ENCODE measurements at places on chromosomes 11 and 22.

DNA sequence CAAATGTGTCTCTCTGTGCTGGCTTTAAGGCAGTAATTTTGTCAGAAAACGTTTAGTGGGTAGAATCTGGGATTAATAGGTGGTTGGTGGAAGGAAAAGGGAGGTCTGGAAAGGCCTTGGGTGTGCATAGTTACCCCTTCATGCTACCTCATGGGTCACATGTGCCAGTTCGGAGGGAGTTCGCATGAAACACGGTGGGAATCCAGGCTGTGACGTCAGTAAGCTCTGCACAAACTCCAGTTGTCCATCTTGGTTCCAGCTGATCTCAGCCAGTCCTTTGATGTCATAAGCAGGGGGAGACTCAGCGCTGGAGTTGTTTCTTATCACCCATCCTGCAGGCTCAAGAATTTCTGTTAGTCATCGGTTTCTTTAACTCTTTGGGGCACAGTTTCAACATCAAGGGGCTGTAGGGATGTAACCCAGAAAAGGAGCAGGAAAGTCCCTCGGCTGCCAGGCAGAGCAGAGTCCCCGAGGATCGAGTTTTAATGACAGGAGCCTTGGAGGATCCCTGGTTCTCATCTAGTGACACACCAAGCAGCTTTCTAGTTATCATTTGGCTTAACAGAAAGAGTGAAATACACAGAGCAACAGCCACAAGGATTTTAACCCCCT, 28.9 kb downstream of the MOV10L1 start:
- DNase-seq: peak; percentile 98

- DNase-seq: no peak
Measured at GRCh38 chr11:21567645-21568290, 625.1 kb upstream of the ANO5 start.

DNA sequence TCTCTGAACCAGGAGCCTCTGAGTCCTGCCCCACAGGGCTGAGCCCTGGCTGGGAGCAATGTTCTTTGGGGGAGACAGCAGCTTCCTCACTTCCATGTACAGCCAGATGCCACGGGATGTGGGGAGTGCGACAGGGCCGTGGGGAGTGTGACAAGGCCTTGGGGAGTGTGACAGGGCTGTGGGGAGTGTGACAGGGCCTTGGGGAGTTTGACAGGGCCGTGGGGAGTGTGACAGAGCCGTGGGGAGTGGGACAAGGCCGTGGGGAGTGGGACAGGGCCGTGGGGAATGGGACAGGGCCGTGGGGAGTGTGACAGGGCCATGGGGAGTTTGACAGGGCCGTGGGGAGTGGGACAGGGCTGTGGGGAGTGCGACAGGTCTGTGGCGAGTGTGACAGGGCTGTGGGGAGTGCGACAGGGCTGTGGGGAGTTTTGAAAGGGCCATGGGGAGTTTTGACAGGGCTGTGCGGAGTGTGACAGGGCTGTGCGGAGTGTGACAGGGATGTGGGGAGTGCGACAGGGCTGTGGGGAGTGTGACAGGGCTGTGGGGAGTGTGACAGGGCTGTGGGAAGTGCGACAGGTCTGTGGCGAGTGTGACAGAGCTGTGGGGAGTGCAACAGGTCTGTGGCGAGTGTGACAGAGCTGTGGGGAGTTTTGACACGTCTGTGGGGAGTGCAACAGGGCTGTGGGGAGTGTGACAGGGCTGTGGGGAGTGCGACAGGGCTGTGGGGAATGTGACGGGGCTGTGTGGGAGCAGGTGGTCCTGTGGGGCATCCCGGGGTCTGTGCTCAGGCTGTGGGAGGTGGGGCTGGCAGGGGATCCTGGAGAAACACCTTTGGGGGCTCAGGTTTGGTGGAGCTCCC, 6.6 kb upstream of the KRTAP5-6 start:
- no peak for DNase-seq

DNA sequence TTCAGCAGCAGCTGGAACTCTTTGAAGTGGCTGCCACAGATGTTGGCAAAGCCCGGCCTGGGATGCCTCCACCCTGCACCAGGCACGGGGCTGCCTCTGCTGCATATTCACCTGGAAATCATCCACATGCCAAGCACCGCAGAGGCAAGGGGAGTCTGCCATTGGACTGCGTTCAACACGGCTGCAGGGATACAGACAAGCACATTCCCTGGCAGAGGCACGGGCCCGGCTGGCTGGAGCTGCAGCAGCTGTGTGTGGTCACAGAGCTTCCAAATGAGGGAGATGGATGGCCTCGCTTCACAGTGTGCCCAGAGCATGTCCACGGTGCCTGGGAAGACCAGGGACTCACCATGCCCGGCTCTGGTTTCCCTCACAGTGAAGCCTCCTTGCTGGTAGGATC, 1378.9 kb downstream of the TBC1D22A start:
- no peak for DNase-seq

- DNase-seq: no peak
Measured at GRCh38 chr22:32123657-32124056, 35.4 kb downstream of the C22orf42 start.

DNA sequence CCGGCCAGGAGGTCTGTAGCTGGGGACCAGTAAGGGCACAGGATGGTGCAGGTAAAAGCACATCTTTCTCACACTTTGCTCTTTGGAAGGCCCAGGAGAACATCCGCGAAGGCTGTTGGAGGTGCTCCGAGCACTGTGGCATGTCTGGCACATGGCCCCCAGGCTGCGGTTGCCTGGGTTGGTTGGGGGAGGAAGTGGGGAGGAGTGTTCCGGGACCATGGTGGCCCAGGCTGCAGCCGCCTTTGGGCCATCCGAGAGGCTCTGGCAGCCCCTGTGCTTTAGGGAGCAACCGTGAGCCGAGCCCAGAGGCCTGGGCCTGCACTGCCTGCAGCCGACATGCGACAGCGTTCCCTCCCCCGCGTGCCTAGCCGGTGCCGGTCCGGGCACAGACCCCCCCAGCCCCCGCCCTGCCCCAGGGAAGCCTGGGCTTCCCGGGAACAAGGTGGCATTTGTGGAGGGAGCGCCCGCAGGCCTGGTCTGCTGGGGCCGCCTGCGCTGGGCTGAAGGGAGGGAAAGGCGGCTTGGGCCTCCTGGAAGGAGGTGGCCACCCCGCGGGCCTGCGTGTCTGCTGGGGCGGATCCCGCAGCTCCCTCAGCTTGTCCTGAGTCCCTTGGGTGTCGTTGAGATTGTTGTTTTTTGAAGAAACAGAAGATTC, 57.9 kb downstream of the GRAMD4 start:
- DNase-seq: no peak

DNA sequence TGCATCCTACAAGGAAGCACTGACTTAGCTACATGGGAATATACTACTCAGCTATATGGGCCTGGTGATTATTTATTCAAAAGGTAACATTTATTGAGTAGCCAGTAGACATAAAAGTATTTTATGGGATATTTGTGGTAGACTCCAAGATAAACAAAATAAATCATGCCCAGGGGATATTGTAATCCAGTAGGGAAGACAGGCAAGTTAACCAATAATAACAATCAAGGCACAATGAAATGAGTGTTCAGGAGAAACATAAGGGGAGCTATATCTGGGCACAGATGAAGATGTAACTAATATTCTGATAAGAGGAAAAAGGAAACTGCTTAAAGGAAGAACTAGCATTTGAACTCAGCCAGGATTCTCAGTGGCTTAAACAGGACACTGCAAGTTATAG, 161.4 kb upstream of the MTNR1B start:
- no peak for DNase-seq

DNA sequence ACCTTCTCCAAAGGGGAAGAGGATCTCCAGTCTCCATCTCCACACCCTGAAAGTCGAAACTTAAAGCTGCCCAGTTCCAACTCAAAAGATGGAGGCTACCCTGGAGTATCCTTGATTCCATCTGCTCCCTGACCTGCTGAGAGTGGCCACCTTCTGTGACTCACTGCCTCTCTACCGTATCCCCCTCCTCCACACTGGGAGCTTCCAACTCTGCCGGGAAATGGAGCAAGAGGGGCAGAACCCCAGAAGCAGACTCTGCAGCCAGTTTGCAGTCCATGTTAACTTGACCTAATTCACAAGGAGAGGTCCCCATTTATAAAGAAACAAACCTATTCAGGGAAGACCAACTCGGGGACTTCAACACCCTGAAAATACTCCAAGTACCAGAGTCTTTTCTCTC, 22.0 kb upstream of the IRAG1 start:
- no peak for DNase-seq

- DNase-seq: no peak
Measured at GRCh38 chr11:72231396-72232259, 7.1 kb downstream of the INPPL1 start.

GRCh38 chr22:43782448-43782847, 29.7 kb downstream of the EFCAB6 start:
- no peak for DNase-seq

DNA sequence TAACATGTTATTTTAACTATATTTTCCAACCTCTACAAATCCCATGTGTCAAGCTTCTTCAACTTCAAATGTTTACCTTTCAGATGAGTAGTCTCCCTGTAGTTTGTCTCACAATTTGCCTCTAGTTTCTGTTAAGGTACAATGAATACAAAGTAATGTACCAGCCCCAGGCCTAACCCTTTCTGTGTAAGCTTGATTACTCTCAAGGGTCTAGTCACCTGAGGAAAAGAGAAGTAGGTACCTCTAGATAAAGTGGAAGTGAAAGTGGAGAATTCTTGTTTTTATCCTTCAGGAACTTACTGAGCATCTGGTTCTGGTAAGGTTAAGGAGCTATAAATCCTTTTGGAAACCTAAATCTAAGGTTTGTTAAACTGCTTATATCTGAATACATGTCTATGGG, at the start of gene OR51A7:
Gene OR51A7 (plus strand): TSS at position 300 of the 400 bp plus-strand sequence. CDS start 3,587 bp downstream, outside the sequence.
- no peak for DNase-seq

GRCh38 chr11:96960926-96961325, 571.1 kb downstream of the JRKL start:
- DNase-seq: no peak

DNA sequence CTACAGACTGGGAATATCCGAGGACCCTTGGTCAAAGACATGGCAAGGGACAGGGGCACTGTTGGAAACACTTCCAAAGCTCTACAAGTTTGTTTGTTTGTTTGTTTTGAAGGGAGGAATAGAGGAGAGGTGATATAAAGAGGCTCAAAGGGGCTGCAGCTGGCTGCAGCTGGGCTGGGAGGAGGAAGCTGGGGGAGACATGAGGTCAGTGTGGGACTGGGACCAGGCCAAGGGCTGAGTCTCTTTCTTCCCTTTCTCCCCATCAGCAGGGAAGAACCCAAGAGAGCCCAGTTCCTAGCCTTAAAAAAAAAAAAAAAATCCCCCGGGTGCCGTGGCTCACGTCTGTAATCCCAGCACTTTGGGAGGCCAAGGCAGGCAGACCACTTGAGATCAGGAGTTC, 5.0 kb downstream of the RHOG start:
- DNase-seq: no peak

DNA sequence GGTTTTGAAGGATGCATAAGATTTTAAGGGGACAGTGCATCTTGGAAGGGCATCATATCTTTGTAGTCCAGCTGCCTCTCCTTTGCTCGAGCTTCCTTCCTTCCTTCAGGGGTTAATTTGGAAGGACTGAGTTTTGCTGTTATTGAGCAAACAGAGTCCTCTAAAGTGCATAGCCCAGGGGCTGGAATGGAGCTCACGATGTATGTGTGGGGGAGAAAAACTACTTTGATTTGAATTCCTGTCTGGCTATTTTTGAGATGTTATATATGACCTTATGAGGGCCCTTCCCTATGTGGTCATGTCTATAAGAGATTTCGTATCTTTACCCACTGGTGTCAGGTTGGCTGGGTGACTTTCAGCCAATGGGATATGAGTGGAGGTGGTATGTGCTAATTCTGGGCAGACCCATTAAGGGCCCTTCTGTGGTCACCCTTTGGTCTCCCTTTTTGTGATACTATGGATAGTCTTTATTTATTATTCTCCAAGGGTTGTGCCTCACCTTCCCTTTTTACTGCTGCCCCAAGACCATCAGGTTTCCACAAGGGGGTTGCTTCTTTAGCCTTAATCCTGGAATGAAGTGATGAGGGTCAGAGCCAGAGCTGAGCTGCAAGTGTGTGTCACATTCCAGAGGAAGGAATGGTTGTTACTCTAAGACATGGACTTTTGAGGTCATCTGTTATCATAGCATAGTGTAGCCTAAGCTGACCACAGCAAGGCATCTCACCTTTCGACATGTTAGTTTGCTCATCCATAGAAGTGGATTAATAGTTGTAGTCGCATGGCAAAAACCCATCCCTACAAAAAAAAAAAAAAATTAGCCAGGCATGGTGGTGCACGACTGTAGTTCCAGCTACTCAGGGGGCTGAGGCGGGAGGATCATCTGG, 54.6 kb downstream of the LRRC74B start:
- no peak for DNase-seq

DNA sequence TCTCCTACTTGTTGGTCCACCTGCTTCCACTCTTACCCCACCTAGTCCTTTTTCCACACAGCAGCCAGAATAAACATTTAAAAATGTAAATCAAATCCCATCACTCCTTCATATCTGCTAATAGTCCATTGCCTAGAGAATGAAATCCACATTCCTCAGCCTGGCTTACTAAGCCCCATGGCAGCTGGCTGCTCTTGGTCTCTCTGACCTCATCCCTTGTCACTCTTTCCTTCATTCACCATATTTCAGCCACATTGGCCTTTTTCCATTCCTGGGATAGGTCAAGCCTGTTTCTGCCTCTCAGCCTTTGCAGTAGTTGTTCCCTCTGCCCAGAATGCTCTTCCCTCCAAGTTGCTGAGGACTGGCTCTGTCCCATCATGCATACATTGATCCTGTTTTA, 512.8 kb downstream of the INSC start:
- DNase-seq: no peak

- no peak for DNase-seq
Measured at GRCh38 chr11:12109591-12110196, 696 bp upstream of the MICAL2 start.

DNA sequence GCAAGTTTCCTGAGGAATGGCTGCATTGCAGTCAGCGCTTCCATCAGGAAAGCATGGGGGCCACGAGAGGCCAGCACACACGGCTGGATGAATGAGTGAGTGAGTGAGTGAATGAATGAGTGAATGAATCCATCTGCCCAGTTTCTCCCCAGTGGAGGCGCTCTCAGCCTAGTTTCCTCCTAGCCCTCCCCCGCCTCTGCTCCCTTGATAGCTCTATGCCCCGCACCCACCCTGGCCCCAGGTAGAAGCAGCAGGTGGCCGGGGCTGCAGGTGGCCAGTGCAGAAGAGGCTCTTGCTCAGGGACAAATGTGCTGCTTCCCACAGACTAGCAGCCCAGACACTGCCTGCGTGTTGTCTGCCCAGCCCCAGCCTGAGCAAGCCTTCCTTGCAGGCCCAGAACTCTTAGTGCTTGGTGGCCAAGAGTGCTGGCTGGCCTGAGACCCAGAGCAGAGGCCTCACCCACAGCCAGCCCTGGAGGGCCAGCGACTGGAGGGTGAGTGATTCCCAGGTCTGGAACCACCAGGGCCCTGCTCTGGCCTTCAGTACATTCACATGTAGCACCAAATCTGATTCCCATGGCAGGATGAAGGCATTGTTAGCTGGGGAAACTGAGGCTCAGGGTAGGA, 31.1 kb upstream of the PDGFB start:
- no peak for DNase-seq

GRCh38 chr11:130456286-130456685, 7.8 kb downstream of the ADAMTS15 start:
- DNase-seq: no peak

DNA sequence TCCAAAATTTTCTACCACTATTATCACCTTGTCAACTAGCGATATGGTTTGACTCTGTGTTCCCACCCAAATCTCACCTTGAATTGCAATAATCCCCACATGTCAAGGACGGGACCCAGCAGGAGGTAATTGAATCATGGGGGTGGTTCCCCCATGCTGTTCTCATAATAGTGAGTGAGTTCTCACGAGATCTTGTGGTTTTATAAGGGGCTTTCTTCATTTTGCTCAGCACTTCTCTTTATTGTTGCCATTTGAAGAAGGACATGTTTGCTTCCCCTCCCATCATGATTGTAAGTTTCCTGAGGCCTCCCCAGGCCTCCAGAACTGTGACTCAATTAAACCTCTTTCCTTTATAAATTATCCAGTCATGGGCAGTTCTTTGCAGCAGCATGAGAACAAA, 73.5 kb upstream of the ZC3H12C start:
- DNase-seq: no peak

Data from pulmonary artery endothelial cell (primary cell).